ENCODE measurements at places on chromosomes 6 and 20.
A peak's percentile ranks its signal among the peaks of the same experiment; 100 is the strongest.

GRCh38 chr6:33837971-33838665 is 34.3 kb upstream of the MLN start:
- DNase-seq: no peak

- no peak for DNase-seq
Observed at GRCh38 chr6:120077489-120077888, 727.9 kb upstream of the MAN1A1 start.

DNA sequence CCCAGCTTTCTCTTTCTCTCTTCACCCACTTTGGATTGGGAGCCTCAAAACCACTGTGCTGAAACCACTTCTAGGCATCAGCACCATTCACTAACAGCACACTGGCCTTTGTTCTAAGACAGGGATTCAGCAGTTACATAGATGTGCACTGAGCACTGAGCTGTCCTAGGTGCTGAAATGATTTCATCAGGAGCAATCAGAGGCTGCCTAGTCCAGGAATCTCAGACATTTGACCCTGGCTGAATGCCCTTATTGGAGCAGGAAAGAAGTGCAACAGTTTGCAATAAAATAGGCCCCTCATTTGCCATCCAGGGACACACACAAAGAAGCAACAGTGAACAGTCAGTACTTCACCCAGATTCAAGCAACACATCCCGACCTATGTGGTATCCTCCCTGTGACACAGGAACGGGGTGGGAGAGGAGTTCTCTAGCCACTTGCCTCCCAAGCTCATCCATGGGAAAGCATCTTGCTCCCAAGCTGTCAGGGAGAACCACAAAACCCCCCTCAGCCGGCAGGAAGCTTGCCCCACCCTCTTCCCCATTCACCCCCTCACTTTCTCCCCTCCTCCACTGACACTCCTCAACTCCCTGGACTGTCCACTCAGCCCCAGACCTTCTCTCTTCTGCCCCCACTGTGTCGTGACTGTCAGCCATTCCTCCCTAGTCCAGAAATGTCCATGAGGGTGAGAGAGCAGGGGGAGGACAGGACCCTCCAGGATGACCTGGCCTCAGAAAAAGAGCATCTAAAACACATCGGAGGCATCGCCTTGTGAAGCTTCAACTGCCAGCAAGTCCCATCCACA is 304.4 kb downstream of the PREX1 start:
- DNase-seq: no peak

DNA sequence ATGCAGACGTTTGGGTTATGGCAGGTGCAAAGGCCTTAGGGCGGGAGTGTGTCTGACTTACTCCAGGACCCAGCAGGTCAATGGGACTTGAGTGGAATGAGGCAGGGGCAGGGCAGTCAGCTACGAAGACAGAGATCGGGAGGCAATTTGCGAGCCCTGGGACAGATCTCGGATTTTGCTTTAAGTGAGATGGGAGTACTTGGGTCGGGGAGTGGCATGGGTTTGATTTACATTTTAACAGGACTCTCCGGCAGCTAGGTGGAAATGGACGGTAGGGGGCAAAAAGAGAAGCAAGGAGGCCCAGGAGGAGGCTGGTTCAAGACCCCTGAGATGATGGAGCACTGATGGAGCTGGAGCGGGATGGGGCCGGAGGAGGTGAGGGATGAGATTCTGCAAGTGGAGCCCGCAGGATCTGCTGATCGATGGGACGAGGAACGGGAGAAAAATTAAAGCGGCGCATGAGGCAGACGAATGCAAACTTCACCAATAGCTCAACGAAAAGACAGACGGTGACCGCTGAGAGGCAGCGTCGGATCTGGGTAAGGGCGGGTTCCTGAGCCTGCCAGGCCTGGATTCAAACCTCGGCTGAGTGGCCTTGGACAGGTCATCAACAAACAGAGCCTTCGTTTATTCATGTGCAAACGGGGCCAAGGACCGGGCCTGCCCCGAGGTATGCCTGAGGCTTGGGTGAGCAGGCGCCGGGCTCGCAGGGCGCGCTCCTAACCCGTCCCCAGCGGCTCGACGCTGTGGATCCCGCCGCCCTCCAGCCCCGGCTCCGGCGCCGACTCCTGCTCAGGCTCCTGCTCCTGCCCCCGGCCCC is 756 bp upstream of the RBCK1 start:
- peak; percentile 23 for DNase-seq

- no peak for DNase-seq
Observed at GRCh38 chr20:61014491-61014890, 237.6 kb upstream of the CDH4 start.

DNA sequence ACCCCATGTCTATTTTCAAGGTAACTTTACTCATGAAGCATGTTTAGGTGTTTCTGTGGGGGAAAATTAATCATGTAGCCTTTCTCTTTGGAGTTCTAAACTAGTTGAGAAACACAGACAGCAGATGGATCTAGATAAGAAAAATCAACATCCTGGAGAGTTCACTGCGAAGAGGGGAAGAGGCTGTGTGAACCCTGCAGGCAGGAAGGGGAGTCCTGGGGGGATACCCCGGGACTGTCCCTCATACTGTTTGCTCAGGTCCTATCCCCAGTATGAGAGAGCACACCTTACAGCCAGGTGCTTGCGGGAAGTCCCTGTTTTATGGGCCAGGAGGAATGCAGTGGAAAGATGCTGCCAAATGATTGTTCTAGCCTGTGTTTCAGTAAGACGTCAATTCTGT is 32.7 kb downstream of the CHMP4B start:
- no peak for DNase-seq

DNA sequence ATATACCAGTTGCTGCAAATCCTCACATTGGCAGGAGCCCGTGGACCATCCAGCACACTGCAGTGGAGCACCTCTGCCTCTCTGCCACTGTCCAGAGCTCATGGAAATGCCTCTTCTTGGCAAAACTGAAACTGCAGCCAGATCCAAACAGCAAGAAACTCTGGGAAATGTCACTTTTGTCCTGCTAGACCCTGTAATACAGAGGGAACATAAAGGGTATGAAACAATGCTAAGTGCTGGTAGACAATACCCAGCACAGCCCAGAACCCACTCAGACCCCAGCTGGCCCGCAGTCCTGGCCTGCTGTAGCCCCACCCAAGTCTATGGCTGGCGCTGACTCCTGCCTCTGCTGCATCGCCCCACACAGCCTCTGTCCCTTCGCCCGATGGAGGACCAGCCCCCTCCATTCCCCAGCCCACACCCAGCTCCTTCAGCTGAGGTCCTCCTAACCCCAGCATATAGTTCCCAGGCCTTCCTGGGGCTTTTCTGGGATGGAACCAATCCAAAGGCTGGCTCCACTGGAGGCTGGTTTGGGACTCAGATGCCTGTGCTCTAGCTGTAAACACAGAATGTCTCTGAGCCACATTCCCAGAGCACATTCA is 242.5 kb downstream of the LRFN2 start:
- no peak for DNase-seq

DNA sequence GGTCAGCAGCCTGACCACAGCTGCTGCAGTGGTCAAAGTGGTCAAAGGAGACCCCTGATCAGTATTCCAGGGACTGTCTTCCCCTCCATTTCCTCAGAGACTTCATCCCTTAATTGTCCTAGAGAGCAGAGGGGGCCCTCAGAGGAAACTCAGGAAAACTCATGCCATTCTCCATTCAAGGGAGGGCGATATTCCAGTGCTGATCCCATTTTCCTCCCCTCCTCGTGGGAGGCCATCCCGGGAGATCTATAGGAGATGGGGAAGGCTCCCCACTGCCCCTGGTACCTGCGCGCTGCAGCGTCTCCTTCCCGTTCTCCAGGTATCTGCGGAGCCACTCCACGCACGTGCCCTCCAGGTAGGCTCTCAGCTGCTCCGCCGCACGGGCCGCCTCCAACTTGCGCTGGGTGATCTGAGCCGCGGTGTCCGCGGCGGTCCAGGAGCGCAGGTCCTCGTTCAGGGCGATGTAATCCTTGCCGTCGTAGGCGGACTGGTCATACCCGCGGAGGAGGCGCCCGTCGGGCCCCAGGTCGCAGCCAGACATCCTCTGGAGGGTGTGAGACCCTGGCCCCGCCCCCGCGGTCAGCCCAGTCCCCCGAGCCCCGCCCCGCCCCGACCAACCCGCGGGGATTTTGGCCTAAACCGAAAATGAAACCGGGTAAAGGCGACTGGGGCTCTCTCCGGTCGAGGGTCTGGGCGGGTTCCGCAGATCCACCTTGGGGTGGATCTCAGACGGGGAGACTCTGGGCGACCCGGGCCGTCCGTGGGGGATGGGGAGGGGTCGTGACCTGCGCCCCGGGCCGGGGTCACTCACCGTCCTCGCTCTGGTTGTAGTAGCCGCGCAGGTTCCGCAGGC is 878 bp downstream of the HLA-C start:
- no peak for DNase-seq

- DNase-seq: no peak
Observed at GRCh38 chr20:24834310-24834709, 114.8 kb upstream of the CST7 start.

- DNase-seq: no peak
Observed at GRCh38 chr6:93307505-93308409, 111.6 kb downstream of the EPHA7 start.

DNA sequence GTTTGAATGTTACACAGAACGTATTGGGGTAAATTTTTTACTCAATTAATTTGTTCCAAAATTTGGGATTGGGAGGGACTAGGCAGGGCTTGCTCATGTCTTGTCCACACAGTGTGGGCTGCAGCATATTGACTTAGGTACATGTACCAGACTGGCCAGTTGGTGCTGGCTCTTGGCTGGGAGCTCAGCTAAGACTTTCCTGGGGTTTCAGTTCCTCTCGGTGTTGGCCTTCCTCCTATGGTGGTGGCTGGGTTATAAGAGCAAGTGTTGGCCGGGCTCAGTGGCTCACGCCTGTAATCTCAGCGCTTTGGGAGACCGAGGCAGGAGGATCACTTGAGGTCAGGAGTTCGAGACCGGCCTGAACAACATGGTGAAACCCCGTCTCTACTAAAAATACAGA is 4.9 kb downstream of the CENPQ start:
- no peak for DNase-seq

DNA sequence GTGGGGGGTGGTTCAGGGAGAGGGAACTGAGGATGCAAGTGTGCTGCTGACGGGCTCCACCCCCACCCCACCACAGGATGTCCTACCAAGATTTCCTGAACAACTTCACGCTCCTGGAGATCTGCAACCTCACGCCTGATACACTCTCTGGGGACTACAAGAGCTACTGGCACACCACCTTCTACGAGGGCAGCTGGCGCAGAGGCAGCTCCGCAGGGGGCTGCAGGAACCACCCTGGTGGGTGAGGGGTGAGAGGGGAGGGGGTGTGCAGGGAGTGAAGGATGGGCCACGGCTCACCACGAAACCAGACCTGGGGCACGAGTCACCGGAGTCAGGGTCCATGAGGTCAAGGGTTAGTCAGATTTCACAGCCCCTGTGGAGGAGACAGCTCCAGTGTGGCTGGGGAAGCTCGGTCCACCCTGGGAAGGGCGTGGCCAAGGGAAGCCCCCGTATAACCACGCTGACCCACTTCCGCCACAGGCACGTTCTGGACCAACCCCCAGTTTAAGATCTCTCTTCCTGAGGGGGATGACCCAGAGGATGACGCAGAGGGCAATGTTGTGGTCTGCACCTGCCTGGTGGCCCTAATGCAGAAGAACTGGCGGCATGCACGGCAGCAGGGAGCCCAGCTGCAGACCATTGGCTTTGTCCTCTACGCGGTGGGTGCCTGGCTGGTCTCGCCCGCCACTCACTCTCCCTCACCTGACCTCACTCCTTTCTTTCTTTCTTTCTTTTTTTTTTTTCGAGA is 18.3 kb downstream of the CAPN11 start:
- no peak for DNase-seq

Measured in NCI-H187 treated with DMSO at 0.1 percent for 48 hours (cell line).